Lung (tissue), 17 donors: ENCODE measurements at places on chromosomes 5 and 9. TPM values are rescaled to one million over a fixed set of nuclear protein-coding genes. Genes with fewer than 3 reads are reported as not detected.

DNA sequence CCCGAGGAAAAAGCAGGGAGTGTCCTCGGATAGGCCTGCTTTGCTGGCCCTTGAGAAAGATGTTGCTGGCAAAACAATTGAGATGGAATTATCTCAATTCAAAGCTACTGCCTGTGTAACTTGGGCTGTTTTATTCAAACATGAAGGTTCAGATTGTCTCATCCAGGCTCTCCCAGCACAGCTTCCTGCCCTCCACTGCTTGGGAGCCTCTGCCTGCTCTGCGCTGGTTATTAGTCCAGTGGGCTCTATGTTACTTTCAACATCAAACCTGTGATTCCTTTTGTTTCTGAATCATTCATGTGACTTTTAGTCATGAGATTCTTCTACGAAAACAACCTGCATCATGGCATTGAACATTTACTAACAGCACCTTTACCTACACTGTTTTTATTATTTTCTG lies 123.2 kb downstream of the SNCAIP start:
- no peak for DNase-seq
- H3K4me3 ChIP-seq, result no peak overlapping the region

GRCh38 chr5:95142145-95142544 lies 142.7 kb downstream of the MCTP1 start:
- H3K4me1 ChIP-seq, result no peaks in the 10 kb centered on the region
- no peak for DNase-seq
- H3K27ac ChIP-seq, result no peak overlapping the region
- H3K4me3 ChIP-seq, result no peak overlapping the region

DNA sequence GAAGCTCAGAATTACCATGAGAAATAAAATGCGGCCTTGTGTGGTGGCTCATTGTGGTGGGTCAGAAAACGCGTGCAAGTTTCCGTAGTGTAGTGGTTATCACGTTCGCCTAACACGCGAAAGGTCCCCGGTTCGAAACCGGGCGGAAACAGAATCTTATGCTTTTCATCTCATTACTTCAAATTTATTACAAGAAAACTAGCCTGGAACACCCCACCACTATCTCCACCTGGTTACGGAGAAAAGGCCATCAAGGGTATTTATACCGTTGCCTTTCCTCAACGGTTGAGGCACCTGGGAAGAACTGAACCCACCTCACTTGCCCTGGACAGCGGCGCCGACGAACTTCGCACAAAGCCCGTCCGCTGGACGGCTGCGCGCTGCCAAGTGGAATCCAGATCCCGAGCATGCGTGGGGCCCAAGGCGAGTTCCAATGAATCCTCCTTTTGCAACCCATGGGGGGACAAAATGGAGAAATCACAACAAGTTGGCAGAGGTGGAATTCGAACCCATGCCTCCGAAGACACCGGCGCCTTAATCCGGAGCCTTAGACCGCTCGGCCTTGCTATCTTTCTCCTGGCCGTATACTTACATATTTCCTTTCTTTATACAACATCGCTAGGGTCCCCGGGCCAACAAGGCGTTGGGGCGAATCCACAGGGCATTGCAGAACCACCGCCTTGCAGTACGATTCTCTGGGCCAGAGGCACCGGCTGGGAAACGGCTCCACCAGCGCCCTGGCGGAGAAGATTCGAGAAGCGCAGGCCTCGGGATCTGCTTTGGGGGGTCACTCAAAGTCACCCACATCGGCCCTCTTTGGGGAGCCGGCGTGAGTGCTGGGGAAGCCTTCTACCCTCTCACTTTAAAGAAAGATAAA lies 16.9 kb downstream of the OR2V2 start:
- no peaks in the 10 kb centered on the region for H3K27me3 ChIP-seq
- no peaks in the 10 kb centered on the region for H3K4me1 ChIP-seq
- no peaks in the 10 kb centered on the region for H3K36me3 ChIP-seq
- DNase-seq, result no peak
- no peak overlapping the region for H3K27ac ChIP-seq
- H3K4me3 ChIP-seq, result no peak overlapping the region

- no peaks in the 10 kb centered on the region for H3K27me3 ChIP-seq
- H3K27ac ChIP-seq, result no peak overlapping the region
- no peak for DNase-seq
- H3K36me3 ChIP-seq, result no peaks in the 10 kb centered on the region
- H3K4me1 ChIP-seq, result no peaks in the 10 kb centered on the region
These were observed 180.1 kb downstream of the ICE1 start for GRCh38 chr5:5602554-5602953.

DNA sequence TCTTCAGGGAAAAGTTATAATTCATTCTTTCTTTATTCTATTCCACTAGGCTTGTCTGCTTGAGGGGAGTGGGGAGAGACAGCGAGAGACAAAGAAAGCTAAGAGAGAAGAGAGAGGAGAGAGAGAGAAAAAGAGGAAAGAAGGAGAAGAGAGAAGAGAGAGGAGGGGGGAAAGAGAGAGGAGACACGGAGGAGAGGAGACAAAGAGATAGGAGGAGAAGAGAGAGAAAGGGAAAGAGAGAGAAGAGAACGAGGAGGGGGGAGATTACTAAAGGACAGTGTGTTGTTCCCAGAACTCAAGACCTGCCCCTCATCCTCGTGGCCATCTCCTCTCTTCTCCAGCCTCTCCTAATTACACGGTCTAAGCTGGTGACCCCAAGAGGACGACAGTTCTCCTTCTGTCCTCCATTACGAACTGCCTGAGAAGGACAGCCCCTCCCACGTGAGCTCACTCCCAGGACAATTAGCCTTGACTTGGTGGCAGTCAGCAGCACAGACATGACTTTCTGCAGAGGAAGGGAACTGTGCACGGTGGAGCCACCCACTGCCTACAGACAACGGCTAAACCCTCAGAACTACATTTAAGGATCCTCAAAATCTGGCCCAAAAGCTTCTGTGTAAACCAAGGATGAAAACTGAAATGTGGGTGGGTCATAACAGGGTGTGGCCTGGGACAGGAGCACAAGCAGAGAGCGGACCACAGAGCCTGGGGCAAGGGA lies 99.1 kb downstream of the COL23A1 start:
- H3K4me3 ChIP-seq, result no peak overlapping the region
- no peaks in the 10 kb centered on the region for H3K27me3 ChIP-seq
- peaks cover 2% of the 10 kb centered on the region for H3K4me1 ChIP-seq
- H3K36me3 ChIP-seq, result no peaks in the 10 kb centered on the region
- H3K27ac ChIP-seq, result no peak overlapping the region

- H3K27ac ChIP-seq, result no peak overlapping the region
- no peaks in the 10 kb centered on the region for H3K27me3 ChIP-seq
- H3K4me1 ChIP-seq, result peaks cover 4% of the 10 kb centered on the region
- no peak overlapping the region for H3K4me3 ChIP-seq
- no peak for DNase-seq
These were observed 268.5 kb downstream of the ARRDC3 start for GRCh38 chr5:91114658-91115057.

DNA sequence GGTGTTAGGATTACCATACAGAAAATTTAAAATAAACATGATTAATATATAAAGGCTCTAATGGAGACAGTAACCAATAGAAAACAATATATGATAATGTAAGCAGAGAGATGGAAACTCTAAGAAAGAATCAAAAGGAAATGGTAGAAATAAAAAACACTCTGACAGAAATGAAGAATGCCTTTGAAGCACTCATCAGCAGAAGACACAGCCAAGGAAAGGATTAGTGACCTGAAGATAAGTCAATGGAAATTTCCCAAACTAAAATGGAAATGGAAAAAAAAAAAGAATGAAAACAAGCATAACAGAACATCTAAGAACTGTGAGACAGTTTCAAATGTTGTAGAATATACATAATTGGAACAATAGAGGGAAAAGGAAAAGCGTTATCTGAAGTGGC lies 302.6 kb downstream of the DRD1 start:
- H3K27ac ChIP-seq, result no peak overlapping the region
- DNase-seq, result no peak
- H3K36me3 ChIP-seq, result no peaks in the 10 kb centered on the region
- H3K27me3 ChIP-seq, result no peaks in the 10 kb centered on the region

GRCh38 chr5:98173334-98173733 lies 600.1 kb upstream of the RGMB start:
- no peak overlapping the region for H3K4me3 ChIP-seq
- no peak overlapping the region for H3K27ac ChIP-seq
- no peaks in the 10 kb centered on the region for H3K36me3 ChIP-seq
- no peak for DNase-seq
- H3K27me3 ChIP-seq, result no peaks in the 10 kb centered on the region

GRCh38 chr5:32312197-32312594 lies 543 bp downstream of the MTMR12 start:
- DNase-seq, result peak; percentile 73
- H3K27me3 ChIP-seq, result no peaks in the 10 kb centered on the region
- peak overlapping the region; percentile 98 for H3K27ac ChIP-seq
- H3K4me3 ChIP-seq, result peak overlapping the region; percentile 89
- H3K4me1 ChIP-seq, result peaks cover 12% of the 10 kb centered on the region
- no peaks in the 10 kb centered on the region for H3K36me3 ChIP-seq

DNA sequence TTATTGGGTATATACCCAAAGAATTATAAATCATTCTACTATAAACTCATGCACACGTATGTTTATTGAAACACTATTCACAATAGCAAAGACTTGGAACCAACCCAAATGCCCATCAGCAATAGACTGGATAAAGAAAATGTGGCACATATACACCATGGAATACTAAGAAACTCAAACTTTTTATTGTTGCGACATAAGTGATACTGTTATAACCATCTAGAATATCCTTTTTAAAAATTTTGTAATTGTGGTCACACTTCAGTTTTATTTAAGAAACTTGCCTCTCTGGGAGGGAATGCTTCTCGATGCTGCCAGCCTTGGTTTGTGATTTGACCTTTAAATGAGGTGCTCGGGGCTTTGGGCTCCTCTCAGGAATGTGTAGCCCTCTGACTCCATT lies 200.9 kb upstream of the OTULINL start:
- no peaks in the 10 kb centered on the region for H3K4me1 ChIP-seq
- DNase-seq, result no peak
- H3K36me3 ChIP-seq, result peaks cover 40% of the 10 kb centered on the region
- no peaks in the 10 kb centered on the region for H3K27me3 ChIP-seq
- H3K27ac ChIP-seq, result no peak overlapping the region
- no peak overlapping the region for H3K4me3 ChIP-seq

- DNase-seq, result no peak
- H3K27ac ChIP-seq, result no peak overlapping the region
- H3K27me3 ChIP-seq, result no peaks in the 10 kb centered on the region
- no peak overlapping the region for H3K4me3 ChIP-seq
These were observed 20.8 kb upstream of the KIF2A start for GRCh38 chr5:62284946-62285891.

CTSV gene
- total RNA-seq, result 1.8 TPM

ARRDC3 gene
- total RNA-seq, result 455 TPM

GFI1B gene
- total RNA-seq, result 1.0 TPM

LHX3 gene
- not detected for total RNA-seq

TEX48 gene
- total RNA-seq, result not detected

FBP2 gene
- total RNA-seq, result 0.88 TPM
